H9 (cell line): ENCODE measurements at places on chromosomes 3 and 15. TPM values are rescaled to one million over a fixed set of nuclear protein-coding genes. Genes with fewer than 3 reads are reported as not detected.
A peak's percentile ranks its signal among the peaks of the same experiment; 100 is the strongest.

Gene PRSS50
- 0.24 and 0.59 TPM in 2 replicates for total RNA-seq

GRCh38 chr15:101578443-101578894 lies 73.7 kb downstream of the TM2D3 start:
- peak; percentile 78 for DNase-seq

Gene AP4E1
- total RNA-seq: 13.8 and 14.0 TPM in 2 replicates

- no peak for DNase-seq
These were observed 12.1 kb upstream of the APBA2 start for GRCh38 chr15:28873585-28874190.

Gene PLA2G4E
- total RNA-seq: not detected in 2 replicates
